ENCODE measurements at places on chromosomes 7 and 10.

DNA sequence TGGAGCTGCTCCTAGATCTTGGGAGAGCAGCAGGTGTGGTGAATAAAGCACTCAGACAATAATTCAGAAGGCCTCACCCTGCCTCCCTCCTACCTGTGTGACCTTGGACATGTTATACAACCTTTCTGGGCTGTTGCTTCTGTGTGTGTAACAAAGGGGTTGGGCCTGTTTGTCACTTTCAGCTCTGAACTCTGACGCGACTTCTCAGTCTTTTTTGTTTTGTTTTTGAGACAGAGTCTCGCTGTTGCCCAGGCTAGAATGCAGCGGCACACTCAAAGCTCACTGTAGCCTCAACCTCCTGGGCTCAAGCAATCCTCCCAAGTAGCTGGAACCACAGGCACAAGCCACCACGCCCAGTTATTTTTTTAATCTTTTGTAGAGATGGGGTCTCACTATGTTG is 89.3 kb downstream of the DNMBP start:
- DNase-seq, result no peak

GRCh38 chr10:10403762-10404161 is 613.9 kb upstream of the CELF2 start:
- no peak for DNase-seq

- DNase-seq, result no peak
These were observed 737.1 kb downstream of the INHBA start for GRCh38 chr7:40965774-40966173.

DNA sequence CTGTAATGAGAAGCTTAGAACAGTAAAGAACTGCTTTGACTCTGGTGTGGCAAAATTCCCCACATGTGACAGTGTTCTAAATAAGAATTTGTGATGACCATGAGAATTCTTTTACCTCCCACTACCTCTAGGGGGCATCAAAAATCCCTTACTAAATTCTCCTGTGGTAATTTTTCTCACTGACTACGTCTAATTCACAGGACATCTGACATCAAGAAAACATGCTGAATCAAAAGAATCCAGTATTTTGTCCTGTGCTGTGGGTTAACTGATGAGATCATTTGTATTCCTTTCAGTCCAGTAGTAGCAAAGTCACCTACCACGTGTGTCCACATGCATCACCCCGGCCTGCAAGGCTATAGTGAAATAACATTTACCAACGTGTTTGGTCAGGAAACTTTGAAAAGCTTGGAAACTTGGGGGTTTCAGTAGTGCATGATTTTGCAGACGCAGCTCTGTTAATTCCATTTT is 103.8 kb downstream of the ATE1 start:
- DNase-seq, result peak; percentile 28

DNA sequence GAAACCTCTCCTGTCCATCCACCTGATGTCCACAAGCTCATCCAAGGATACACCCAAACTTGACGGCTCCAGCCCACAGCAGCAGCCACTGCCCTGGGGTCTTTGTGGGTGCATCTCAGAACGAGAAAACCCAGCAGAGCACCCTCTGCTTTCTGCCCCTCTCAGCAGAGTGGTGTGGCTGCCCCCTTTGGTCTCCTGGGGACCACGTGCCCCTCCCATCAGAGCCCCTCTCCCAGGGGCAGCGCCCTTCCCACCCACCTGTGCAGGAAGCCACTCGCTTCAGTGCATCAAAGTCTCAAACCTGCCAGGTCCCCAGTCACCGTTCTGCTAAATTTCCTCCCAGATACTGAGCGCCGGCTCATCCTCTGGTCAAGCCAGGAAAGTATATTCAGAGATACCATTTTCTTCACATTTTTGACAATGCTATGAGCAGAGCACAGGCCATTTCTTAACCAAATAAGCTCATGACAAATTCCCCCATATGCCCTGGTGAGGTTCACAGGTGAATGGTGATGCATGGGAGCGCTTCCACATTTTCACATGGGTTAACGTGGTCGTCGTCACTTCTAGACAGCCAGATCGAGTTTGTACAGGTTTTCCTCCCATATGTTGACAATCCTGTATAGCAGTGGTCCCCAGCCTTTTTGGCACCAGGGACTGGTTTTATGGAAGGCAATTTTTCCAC is 32.4 kb downstream of the CAMK2B start:
- DNase-seq, result no peak

DNA sequence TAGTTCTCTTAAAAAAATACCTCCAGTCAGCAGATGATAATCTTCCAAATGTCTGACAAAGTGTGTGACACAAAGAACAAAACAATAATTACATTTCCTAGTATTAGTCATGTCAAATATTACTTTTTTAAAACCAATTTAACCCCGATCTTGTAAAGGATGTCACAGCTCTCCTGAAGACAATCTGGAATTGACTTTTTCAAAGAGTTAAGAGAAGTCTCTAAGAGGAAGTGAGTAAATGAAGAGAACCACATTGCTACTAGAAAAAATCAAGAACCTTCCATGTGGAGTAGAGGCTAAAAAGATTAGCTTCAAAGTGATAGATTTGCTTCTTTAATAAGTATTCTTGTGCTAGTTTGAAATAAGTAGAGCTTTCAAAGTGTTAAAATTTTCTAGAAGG is 218.2 kb upstream of the IMMP2L start:
- no peak for DNase-seq

GRCh38 chr10:75825235-75825634 is 393.8 kb downstream of the LRMDA start:
- DNase-seq, result no peak

DNA sequence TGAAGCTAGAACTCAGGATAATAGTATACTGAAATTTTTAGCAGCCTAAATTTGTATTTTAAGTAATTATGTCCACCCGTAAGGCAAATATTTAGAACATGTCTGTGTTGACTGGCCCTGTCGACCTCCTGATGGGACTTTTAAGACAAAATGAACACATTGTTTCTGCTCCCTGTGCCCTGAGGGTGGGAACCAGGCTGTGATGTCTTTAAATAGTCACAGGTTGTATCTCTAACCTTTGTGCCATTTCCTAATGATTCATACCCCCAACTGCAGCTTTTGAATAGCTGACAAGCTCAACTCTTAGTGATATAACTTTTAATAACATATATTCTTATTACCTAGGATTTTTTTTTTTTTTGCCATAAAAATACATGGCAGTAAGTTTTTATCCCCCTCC is 494.9 kb upstream of the AKR1E2 start:
- DNase-seq, result no peak

- no peak for DNase-seq
These were observed 54.4 kb downstream of the MYPN start for GRCh38 chr10:68163735-68164134.

GRCh38 chr7:96562966-96563365 is 146.7 kb downstream of the SEM1 start:
- no peak for DNase-seq

- no peak for DNase-seq
These were observed 126.9 kb downstream of the TACC2 start for GRCh38 chr10:122115874-122116273.

DNA sequence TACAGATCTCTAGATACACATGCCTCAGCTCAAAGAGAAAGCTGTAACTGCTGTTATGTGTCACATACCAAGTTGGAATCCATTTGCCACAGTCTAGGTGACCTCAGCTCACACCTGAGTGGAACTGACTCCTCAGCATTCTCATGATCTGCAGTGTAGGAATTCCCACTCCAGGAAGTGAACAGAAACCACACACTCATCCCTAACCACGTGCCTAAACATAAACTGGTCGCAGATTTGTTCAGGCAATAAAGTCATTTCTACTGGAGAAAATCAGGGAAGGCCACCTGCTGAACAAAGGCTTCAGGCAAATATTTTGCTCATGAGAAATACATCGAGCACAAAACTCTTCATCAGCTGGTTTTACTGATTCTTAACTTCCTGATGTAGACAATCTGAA is 23.0 kb upstream of the ZMYND11 start:
- DNase-seq, result no peak

All from hippocampal formation (tissue), 2 donors.